ENCODE measurements at places on chromosomes 2 and 18.

GRCh38 chr18:77199707-77200106 lies 49.9 kb upstream of the GALR1 start:
- no peak for DNase-seq

DNA sequence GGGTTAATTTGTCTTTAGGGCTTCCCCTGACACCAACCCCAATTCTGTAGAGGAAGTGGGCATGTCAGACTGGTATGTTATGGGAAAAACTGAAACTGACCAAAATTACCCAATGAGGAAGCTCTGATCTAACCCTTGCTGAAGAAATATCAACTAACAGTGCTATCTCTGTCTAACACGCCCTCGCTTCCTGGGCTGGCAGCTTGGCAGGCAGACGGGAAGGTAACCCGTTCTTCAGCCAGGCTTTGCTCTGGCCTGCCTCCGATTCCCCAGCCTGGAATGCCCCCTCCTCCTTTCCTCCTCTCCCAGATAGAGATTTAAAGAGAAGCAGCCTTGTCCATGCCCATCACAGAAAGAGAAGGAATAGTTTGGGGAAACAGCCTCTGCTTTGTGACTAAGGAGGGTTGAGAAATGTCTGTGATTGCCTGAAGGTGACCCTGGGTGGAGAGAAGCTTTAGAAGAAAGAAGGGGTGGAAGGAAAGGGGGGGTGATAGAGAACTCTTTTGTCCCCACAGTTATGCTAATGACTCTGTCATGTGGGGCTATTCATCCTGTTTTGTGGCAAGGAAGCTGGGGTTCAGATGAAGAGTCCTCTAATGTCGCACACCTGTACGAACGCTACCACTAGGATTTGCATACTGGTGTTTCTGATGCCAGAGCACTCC lies 15.4 kb downstream of the HK2 start:
- no peak for DNase-seq

DNA sequence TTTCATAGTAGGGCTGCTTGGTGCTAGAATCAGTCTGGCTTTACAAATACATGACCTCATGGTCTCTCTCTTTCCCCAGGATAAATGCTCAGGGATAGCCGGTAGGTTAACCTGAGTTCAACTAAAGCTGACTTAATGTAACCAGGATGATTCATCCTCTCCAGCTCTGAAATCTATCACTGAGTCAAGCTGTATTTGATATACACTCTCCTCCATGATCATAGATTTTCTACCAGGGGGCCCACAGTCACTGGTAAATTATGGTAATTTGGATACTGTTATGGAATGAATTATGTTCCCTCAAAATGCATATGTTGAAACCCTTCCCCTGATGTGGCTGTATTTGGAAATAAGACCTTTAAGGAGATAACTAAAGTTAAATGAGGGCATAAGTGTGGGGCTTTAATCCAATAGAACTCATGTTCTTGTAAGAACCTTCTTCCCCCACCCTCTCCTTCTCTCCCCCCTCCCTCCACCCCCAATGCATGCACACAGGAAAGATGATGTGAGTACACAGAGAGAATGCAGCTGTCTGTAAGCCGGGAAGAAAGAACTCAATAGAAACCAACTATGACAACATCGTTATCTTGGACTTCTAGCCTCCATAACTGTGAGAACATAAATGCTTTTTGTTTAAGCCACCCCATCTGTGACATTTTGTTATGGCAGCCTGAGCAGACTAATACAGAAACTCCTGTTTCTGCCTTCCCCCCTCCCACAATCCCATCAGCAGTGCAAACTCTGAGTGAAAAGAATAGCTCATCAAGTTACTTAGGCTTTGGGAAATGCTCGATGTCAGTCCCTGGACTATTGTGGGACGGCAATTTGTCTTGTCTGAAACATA lies 134.9 kb upstream of the KYNU start:
- no peak for DNase-seq

DNA sequence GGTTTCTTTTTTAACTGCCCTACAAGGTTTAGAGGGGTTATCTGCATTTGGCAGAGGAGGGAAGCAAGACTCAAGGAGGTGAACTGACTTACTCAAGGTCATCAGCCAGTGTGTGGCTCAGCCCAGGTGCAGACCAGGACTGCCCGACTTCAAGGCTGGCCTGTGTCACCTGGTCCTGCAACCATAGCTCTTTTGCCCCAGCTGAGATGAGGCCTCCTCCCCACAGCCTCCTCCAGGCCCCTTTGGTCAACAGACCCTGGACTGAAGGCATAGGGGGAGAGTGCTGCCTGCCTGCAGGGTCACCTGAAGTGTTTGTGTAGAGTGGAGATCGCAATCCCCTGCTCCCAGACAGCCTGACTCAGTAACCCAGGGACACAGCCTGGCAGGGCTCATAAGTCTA lies 168.5 kb upstream of the GLI2 start:
- DNase-seq = no peak

- DNase-seq = no peak
Measured at GRCh38 chr2:152864601-152865149, 146.3 kb downstream of the ARL6IP6 start.

- no peak for DNase-seq
Measured at GRCh38 chr2:16285813-16286510, 345.6 kb downstream of the MYCN start.

- no peak for DNase-seq
Measured at GRCh38 chr2:213104092-213104902, 47.1 kb downstream of the IKZF2 start.

GRCh38 chr2:180110469-180110868 lies 103.4 kb upstream of the CWC22 start:
- DNase-seq = no peak

GRCh38 chr2:239902749-239903201 lies 122.4 kb downstream of the NDUFA10 start:
- DNase-seq = no peak

- DNase-seq = no peak
Measured at GRCh38 chr2:72176281-72176680, 28.6 kb upstream of the CYP26B1 start.

- DNase-seq = no peak
Measured at GRCh38 chr18:66495844-66496243, 108.0 kb downstream of the CDH19 start.

DNA sequence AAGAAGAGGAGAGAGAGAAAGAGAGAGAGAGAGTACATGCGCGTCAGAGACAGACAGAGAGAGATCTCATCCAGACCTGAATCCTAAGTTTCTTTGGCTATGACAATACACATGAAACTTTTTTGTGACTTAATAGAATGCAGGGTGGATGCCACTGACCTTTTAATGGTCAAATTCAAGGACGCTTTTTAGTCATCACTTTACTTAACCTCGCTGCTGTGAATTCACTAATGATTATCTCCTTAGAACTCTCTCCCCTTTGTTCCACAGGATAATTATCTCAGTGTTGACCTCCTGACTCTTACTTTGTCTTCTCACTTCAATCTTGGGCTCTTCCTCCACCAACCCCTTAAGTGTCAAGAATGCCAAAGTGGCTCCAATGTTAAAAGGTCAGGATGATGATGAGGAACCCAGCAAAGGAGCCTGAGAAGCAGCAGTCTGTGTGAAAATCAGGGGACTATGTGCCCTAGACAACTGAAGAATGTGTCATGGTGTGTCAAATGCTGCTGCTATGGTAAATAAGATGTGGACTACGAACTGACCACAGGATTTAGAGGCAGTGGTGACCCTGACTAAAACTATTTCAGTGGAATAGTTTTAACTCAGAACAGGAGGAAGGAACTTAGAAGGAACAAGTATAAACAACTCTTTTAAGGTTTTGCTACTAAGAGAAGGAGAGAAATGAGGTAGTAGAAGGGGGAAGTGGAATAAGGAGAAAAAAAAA lies 382.1 kb downstream of the ZEB2 start:
- DNase-seq = no peak

- no peak for DNase-seq
Measured at GRCh38 chr18:11496526-11497172, 112.7 kb upstream of the SLC35G4 start.

- DNase-seq = no peak
Measured at GRCh38 chr2:195168369-195168768, 488.7 kb upstream of the SLC39A10 start.

DNA sequence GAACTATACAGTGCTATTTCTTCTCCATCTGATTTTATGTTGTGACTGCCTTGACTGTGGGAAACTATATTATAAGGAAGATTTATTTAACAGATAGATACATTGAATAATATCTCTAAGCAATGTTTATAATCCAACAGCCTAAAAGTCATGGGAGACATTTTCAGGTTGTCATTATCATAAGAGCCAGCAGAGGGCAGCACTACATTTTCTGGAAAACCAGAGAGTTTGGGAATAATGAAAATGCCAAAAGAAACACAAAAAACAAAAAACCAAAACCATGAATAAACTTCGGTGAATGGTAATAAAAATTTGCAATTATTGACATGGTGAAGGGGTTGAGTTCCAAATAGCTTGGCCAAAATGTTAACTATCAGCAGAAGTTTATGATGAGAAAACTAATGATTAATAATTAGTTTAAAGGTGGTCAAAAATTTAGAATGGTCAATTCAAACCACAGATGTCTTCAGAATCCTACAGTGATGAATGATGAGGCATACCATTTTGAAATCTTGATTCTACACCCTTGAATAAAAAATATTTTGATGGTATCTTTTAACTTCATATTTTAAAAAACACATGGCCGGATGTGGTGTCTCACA lies 4.7 kb downstream of the EEF1B2 start:
- peak; percentile 7 for DNase-seq

- no peak for DNase-seq
Measured at GRCh38 chr2:26876260-26876659, 28.3 kb downstream of the DPYSL5 start.

- no peak for DNase-seq
Measured at GRCh38 chr2:20939931-20940795, 103.7 kb downstream of the APOB start.

DNA sequence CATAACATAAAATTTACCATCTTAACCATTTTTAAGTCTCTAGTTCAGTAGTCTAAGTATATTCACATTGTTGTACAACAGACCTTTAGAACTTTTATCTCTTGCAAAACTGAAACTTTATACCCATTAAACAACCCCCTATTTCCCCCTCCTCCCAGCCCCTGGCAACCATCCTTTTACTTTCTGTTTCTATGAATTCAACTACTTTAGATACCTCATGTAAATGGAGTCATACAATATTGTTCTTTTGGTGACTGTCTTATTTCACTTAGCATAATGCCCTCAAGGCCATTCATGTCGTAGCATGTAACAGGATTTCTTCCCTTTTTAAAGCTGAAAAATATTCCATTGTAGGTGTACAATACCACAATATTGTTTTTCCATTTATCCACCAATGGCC lies 129.8 kb downstream of the PDE11A start:
- DNase-seq = no peak

GRCh38 chr2:141900826-141901225 lies 230.0 kb downstream of the LRP1B start:
- DNase-seq = no peak

- no peak for DNase-seq
Measured at GRCh38 chr2:52292801-52293200, 1260.9 kb upstream of the NRXN1 start.

DNA sequence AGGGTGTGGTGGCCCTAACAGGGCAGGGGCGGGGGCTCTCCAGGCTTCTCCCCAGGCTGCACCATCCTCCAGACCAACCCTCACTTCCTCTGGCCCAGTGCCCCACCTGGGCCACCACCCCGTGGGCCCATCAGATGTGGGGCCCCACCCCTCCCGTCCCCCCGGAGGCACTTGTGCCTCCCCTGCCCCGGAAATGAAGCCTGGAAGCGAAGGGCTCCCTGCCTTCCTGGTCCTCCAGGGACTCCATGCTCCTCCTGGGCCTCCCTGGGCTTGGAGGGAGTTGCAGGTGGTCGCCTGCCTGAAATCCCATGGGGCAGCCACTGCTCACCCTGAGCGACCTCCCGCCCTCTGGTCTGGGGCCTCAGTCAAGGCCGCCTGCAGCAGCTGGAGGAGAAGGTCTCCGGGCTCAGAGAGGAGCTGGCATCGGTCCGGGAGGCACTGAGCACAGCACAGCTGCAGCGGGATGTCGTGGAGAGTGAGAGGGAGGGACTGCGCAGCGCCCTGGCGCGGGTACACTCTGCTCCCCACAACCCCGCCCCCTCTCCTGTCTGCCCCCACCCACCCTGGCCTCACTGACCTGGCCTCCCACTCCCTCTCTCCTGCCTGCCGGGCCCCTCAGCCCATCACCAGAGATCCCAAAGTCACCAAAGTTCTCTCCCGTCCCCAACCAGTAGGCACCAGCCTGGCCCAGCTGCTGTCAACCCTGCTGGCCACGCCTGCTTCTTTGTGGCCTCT lies 28.0 kb downstream of the CROCC2 start:
- no peak for DNase-seq

GRCh38 chr2:128615571-128615970 lies 296.9 kb upstream of the HS6ST1 start:
- DNase-seq = no peak

DNA sequence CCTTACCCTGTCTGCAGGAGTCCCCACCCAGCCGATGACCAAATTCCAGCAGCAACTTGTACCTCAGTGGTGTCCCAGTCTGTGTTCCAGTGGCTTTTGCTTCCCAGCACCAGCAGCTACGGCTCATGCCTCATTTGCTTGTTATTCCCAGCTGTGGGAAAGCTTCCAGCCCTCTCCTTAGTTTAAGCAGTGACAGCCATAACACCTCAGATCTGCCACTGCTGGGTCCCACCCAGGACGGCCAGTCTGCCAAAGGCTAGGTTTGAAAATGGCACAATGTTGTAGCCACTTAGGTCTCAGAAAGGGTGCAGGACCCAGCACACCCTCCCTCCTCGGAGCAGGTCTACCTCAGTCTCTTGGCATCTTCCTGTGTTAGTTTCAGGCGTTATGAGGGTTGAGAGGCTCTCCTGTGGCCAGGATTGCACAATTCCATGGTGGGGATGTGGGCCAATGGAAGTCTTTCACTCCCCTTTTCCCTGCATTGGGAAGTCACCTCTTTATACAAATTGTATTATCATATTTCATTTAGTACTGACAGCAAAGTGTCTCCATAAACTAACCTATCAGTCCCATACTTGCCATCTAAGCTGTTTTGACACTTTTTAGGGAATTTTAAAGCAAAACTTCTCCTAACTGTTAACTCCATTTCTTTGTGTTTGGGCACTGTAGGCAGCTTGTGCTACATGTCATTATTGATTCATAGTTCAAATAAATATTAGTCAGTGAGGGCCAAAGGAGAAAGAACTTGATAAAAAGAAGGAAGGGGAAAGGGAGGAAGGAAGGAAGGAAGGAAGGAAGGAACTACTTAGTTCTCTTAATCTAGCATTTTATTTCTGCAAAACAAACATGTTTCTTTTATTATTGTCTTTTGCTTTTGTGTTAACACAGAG lies 62.9 kb upstream of the FAM110C start:
- DNase-seq = no peak

- DNase-seq = no peak
Measured at GRCh38 chr2:174392706-174393105, 2.8 kb upstream of the SCRN3 start.

- DNase-seq = no peak
Measured at GRCh38 chr2:127577208-127577475, 41.7 kb downstream of the MYO7B start.

GRCh38 chr2:188580738-188581137 lies 289.1 kb downstream of the GULP1 start:
- DNase-seq = no peak

DNA sequence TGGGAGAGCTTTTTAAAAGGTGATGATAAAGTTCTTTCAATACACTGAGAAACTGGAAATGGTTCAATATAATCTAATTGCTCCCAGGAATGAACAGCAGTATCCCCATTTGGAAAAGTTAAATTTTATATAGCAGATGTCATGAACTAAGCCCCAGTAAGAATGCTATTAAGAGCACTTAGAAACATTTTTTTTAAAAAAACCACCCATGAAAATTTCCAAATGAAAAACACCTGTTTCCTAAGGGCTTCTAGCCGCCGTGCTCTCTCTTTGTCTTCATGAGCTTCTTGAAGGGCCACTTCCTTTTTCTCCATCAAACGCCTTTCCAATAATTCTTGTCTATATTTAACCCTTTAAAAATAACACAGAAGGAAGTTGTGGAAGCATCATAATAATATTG lies 77.0 kb downstream of the UPP2 start:
- DNase-seq = no peak

All from AG09319 (cell line).